HFFc6 (cell line): ENCODE measurements at places on chromosomes 1 and 21. TPM values are rescaled to one million over a fixed set of nuclear protein-coding genes. Genes with fewer than 3 reads are reported as not detected.

MMP23B gene
- 3.3 to 8.5 TPM (median 3.9 TPM) in 3 replicates for total RNA-seq

RNU1-2 gene
- 1,916 to 3,632 TPM (median 1,968 TPM) in 3 replicates for total RNA-seq

- peak; percentile 57 for DNase-seq
Measured at GRCh38 chr1:22861764-22862440, 110.8 kb downstream of the LACTBL1 start.

GRCh38 chr1:230144758-230145504 is 77.9 kb downstream of the GALNT2 start:
- DNase-seq = no peak

- no peak for DNase-seq
Measured at GRCh38 chr1:217342105-217342504, 288.8 kb downstream of the GPATCH2 start.

DNA sequence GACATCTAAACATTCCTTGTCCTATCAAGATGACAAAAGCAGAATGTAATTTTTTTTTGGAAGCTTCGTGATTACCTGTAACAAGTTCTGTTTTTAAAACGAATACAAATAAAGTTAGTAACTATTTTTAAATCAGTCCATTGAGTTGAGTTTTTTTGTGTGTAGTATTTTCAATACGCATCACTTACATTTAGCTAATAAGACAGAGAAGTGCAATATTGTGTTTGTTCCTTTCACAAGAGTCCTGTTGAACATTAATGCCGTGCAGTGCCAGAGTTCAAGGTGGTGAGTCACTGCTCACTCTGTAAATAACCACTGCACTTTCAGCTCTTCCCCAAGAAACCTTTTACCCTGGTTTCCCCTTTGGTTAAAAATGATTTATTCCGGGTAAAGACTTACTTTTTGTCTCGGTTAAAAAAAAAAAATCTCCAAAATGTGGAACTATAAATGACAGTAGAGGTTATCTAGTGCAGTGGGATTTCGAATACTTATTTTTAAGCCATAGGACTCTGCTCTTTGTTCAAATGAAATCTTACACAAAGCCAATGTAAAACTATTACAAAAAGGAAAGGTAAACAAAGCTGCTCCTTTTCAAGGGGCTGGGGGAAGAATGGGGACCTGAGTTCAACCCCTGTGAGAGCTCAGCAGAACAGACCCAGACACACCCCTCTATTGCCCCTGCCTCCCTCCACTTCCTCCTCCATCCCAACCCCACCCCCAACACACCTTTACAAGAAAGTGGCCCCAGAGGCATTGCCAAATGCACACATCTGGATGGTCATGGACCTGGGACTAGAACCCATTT is 14.8 kb upstream of the NCMAP start:
- peak; percentile 50 for DNase-seq

GRCh38 chr1:19250629-19251304 is 557 bp downstream of the EMC1 start:
- DNase-seq = no peak

- DNase-seq = peak; percentile 30
Measured at GRCh38 chr1:50750021-50750619, 209.9 kb downstream of the FAF1 start.

GRCh38 chr1:109788695-109789521 is 25.2 kb upstream of the EPS8L3 start:
- no peak for DNase-seq

- no peak for DNase-seq
Measured at GRCh38 chr1:44146536-44147361, 5.3 kb upstream of the KLF18 start.

- DNase-seq = no peak
Measured at GRCh38 chr1:234750922-234751627, 141.1 kb upstream of the IRF2BP2 start.
